Glomerular endothelial cell (primary cell): ENCODE measurements at places on chromosomes 11 and 22.

GRCh38 chr11:125327518-125328224 lies 163.1 kb downstream of the PKNOX2 start:
- no peak for DNase-seq

DNA sequence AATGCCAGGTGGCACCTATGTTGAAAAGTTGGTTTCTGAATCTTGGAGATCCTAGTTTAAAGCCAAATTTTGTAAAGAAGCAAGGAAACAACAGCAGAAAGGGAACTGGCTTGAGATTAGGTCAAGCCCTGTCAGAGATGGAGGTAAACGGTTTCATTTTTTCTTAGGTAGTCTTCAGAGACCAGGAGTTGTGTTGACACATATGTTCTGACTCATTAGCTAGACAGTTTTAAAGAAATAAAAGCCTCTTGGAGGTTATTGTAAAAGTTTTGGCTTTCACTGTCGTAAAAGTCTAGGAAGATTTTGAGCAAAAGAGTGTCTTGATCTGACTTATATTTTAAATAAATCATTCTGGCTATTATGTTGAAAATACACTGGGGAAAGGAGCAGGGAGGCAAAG lies 151.5 kb upstream of the CTSC start:
- DNase-seq = no peak

DNA sequence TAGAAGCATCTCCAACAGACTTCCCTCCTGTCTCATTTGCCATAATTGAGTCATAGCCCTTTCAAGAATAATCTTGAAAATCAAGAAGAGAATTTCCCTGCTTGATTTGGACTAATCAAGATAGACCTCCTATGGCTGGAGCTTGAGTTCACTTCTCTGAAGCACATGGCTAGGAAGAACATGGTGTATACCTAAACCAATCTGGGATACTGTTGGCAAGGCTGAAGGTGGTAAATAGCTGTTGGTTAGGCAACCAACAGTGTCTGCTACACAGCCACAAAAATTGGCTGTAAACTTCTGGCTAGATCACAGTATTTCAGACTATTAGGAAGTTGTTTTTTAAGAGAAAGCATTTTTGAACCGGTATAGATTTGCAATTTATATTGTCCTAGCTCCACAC lies 4.9 kb downstream of the CRYAB start:
- no peak for DNase-seq

GRCh38 chr11:78344676-78345075 lies 72.9 kb downstream of the GAB2 start:
- DNase-seq = no peak

GRCh38 chr11:11043721-11044120 lies 185.9 kb upstream of the ZBED5 start:
- no peak for DNase-seq

GRCh38 chr11:45414088-45414487 lies 127.9 kb upstream of the SYT13 start:
- no peak for DNase-seq

DNA sequence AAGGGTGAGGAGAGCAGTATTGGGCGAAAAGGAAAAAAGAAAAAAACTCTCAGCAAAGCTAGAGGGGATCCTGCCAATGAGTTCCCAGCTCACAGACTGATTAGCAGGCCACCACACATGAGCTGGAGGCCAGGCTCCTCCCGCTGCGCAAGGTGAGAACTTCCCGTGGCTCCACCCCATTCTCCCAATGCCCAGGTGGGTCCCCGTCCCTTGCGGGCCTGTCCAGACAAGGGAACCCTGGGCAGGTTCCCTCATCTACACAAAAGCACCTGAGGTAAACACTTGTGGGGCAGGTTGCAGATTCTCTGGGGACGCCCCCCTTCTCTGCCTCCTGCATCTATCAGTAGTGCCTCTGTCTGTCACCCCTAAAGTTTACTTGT lies 46.5 kb downstream of the CDPF1 start:
- DNase-seq = no peak

DNA sequence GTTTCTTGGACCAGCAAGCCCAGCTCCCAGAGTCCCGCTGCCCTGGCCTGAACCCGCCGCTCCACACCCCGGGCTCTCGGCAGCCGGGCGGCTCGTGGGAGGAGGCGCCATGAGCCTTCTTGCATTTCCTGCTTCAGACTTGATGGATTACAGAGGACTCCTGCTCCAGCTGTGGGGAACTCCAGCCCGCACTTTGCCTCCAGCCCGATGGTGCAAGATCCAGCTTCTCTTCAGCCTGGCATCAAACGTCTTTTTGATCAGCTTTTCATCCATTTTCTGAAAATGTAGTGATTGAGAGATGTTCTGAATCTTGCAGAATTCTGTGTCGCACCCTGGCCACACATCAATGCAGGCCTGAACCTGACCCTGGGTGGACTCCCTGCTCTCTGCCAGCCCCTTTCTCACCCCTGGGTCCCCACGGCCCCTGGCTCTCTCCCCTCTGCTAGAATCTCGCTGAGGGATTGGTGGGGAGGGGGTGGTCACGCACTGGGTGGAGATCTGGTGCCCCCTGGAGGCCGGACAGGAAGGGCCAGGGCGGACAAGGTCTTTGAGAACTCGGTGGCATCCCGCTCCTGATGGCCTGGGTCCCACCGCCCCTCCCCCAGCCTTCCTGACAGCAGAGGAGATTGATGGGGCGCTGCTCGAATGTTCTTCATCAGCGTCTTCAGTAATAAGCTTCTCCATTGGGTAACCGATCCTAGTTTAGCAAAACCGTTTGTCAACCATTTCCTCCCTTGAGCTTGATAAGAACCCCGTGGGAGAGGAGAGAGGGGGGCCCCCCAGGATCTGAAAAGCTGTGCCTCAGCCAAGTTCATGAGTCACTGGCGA lies 12.1 kb upstream of the NFAM1 start:
- peak; percentile 33 for DNase-seq

GRCh38 chr11:76805206-76805913 lies 22.2 kb downstream of the TSKU start:
- DNase-seq = no peak

DNA sequence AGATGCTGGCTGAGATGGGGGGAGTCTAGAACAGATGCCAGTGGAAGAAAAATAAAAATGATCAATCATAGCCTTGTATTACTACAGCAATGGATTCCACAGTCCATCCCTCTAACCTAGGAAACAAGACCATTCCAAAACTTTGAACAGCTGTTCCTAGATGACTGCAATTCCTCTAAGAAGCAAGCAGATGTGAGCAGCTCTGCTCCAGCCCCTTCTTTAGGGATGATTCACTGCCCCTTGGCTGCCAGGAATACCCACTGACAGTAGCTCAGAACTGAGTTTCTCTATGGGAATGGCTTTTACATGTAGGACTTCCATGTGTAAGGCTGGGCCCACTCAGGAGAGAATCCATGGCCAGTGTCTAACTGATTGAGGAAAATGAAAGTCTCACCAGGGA lies 943.9 kb downstream of the OPCML start:
- no peak for DNase-seq

- no peak for DNase-seq
These were observed 103.5 kb downstream of the BCR start for GRCh38 chr22:23283591-23284503.

DNA sequence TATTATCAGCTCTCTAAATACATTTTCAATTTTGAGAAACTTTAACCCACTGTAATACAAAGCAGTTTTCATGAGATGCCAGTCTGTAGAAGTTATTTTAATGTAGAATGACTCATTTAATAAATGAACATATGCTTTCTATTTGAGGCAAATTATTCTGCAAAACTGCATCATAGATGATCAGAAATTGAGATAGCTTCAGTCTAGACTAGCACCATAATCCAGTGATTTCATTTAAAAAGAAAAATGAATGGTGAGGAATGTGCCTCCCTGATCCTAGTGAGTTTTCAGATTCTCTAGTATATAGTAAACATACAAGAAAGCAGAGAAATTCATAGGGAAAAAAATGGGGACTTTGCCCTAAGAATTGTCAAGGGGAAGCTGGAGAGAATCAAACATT lies 66.1 kb downstream of the OR5AK2 start:
- DNase-seq = no peak

- DNase-seq = no peak
These were observed 26.8 kb downstream of the TPCN2 start for GRCh38 chr11:69075421-69076128.

- no peak for DNase-seq
These were observed 108.9 kb downstream of the WNT7B start for GRCh38 chr22:45867906-45868555.

DNA sequence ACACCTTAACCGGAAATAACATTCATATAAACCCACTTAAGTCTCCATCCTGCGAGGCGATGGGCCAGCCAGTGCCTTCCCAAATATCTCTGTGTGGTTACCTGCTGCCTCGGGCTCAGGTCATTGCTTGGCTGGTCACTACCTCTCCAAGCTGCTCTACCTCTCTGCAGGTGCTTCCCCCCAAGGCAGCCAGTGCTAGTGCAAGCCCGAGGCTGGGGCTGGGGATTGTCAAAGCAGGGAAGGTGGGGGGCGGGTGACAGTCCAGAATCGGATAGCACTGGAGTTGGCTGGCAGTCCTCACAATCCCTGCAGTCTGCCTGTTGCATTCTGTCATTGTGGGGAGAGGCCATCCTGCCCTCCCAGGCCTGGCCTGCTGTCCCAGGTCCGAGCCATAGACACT lies 11.1 kb downstream of the MCHR1 start:
- no peak for DNase-seq

DNA sequence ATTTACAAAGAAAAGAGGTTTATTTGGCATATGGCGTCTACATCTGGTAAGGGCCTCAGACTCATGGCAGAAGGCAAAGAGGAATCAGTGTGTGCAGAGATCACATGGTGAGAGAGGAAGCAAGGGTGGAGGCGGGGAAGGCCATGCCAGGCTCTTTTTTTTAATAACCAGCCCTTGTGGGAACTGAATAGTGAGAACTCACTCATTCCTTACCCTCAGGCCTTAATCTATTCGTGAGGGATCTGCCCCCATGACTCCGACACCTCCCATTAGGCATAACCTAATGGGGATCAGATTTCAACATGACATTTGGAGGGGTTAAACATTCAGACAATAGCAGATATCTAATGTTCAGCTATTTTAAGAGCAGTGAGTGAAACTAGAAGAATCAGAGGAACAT lies 55.7 kb downstream of the ATM start:
- DNase-seq = no peak

DNA sequence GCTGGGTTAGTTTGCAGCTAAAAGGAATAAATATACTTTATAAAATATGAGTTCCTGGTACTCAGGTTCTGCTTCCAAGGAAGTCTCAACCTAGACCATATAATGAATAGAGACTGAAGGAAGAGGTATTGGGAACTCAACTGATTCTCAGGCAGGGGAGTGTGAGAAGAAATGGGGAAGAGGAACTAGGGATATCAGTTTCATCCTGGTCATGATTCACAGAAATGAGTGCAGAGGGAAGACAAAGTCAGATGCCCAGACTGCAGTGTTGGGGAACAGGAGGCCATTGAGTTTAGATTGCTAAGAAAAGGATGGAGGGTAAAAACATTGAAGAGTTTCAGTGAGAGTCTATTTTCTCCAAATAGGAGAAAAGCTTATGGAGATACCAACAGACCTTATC lies 28.8 kb downstream of the PLAAT5 start:
- no peak for DNase-seq

DNA sequence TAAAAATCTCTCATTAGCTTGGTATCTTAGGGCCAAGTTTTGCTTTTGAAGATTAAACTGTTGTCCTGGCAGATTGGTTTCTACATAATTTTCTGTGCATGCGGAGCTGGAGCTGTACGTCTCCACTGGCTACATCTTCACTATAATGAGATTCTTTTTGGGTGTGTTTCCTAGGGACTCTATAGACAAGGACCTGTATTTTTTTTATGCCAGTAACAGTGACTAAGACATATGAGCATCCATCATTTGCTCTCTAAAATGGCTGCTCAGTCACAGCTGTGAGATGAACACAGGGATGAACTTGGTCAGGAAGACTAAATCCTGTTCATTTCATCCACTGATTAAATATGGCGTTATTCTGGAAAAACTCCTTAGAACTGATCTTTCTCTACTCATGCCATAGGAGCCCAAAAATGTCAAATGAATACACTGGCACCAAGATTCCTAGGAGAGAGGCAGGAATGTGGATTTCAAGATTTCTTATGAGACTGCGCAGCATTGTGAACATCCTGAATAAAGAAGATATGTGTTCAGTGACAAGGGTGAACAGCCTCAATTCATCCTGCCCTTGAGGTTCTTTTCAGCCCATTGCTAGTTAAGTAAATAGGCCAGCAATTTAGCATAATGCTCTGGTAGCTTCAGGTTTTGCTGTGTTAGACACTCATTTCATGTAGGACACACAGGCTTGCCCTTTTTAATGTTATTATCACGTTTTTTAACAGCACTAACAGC lies 168.2 kb downstream of the NCAM1 start:
- DNase-seq = no peak

GRCh38 chr22:26610996-26611395 lies 6.8 kb downstream of the CRYBB1 start:
- DNase-seq = no peak

DNA sequence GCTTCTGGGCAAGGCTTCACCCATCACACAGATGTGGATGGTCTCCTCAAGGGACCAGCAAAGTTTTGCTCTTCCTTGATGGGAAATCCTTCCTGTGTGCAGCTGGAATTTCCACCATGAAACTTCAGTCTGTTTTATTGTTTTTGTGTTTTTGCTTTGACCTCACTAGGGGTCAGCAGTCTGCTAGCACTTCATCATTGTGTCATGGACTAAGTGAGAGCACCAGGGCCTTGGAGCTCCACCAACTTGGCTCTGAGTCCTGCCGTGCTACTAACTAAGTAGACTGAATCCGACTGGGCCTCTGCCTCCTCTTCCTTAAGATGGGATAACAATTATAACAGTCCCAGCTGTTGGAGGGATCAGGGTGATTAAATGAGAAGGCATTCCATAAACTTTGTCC lies 305.8 kb upstream of the NCAM1 start:
- DNase-seq = no peak

GRCh38 chr11:18313965-18314763 lies 7.8 kb downstream of the HPS5 start:
- DNase-seq = no peak

DNA sequence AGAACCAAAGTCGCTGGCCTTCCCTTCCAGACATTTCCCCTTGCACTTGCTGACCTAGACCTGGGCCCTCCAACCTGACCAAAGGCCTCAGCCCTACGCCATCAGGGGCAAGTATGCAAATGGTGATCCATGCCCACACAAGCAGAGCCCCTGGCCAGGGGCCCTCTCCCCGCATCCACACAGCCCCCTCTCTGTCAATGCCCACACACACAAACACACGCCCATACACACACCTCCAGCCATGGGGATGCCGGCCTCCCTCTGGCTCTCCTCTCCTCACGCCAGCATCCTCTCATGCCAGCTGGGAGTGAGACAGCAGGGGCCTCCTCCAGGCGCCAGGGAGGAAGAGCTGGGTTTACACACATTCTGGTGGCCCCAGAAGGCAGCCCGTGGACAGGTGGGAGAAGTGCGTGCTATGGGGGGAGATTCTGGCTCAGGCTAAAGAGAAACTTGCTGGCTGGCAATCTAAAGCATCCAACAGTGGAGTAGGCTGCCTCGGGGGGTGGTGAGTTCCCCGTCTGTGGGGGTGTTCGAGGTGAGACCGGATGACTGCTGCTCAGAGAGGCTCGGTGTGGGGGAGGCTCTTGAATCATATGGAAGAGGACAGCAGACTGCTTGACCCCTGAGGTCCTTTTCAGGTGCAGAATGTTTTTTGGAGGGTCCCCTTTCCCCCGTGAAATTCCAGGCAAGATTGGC lies 4.8 kb downstream of the NRXN2 start:
- no peak for DNase-seq

- no peak for DNase-seq
These were observed 47.3 kb downstream of the GRAMD1B start for GRCh38 chr11:123477205-123477907.

- DNase-seq = no peak
These were observed 30.1 kb upstream of the TMEM45B start for GRCh38 chr11:129785383-129786111.

- no peak for DNase-seq
These were observed 94.1 kb downstream of the KCNQ1 start for GRCh38 chr11:2538951-2539350.
